ENCODE measurements at places on chromosomes 6 and 20. TPM values are rescaled to one million over a fixed set of nuclear protein-coding genes. Genes with fewer than 3 reads are reported as not detected.

ADGB gene
- not detected for total RNA-seq

HCK gene
- total RNA-seq: not detected

DNA sequence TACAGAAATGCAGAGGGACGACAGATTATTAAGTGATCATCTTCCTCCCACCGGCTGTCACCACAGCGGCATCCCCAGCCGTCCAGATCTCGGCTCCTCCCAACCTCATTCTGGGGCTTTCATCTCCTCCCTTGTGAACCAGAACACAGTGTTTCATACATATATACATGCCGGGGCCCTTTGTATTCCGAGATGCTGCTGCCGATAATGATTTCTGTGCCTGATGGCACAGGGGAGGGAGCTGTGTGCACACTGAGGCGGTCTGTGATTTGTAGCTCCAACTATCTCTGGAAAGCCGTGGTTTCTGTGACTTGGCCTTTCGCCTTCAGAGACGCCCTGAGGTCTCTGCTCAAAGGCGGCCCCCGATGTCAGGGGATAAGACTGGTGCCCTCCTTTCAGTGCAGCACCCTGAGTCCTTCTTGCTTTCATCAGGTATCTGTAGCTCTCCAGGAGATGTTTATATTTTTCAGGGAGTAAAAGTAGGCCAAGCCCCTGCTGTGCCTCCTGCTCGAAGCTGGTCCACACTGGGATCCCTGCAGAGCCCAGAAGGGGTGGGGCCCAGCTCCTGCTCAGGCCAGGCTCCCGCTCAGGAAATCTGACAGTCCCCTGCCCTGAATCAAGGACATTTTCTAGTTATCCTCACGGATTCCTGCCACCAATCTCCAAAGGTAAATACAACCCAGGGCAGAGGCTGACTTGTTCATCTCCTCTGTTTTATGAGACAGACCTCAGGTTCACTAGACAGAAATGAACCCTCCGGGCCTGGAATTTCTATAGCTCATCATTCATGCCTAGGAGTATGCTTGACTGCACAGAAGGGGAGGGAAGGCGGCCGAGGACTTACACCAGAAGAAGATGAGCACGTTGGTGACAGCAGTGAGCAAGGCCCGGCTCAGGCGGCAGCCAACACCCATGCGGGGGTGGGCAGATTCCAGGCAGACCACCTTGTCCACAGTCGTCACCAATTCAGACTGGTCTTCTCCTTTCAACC is 11.2 kb downstream of the LEMD2 start:
- DNase-seq: no peak

- DNase-seq: no peak
Observed at GRCh38 chr20:23246717-23247664, 103.6 kb upstream of the NXT1 start.

PDYN gene
- total RNA-seq: not detected

DNA sequence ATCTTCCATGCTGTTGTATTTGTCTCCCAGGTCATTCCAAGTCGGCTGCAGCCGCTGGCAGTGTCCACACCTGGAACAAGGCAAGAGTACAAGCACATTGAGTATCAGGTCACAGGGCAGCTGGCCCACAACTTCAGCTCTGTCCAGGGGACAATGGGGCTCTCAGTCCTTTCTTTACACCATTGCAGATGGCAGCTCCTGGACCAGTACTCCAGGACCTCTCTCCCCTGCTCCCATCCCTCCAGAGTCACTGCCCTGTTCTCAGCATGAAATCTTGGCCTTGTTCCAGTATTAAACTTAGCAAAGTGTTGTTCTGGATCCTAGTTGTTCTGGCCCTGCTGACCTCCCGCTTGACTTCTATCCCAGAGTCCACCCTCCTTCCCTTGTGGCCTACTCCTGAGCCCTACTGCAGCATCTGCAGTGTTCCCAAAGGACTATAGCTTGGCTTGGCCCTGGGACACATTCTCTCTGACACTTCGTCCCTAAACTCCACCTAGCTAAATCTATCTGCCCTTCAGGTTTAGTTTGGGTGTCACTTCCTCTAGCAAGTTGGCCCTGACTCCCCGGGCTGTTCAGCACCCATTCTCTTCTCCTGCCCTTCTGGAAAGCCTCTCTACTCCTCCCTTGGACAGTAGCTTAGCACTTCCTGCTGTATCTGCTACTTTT is 5.8 kb downstream of the TXNDC5 start:
- no peak for DNase-seq

RIN2 gene
- 17.5 TPM for total RNA-seq

ABHD16B gene
- not detected for total RNA-seq

SLC17A2 gene
- not detected for total RNA-seq

SASH1 gene
- 10.6 TPM for total RNA-seq

FOXC1 gene
- total RNA-seq: 18.6 TPM

KHDC1L gene
- total RNA-seq: not detected

GRCh38 chr20:53837126-53837826 is 233.1 kb downstream of the BCAS1 start:
- no peak for DNase-seq

DNA sequence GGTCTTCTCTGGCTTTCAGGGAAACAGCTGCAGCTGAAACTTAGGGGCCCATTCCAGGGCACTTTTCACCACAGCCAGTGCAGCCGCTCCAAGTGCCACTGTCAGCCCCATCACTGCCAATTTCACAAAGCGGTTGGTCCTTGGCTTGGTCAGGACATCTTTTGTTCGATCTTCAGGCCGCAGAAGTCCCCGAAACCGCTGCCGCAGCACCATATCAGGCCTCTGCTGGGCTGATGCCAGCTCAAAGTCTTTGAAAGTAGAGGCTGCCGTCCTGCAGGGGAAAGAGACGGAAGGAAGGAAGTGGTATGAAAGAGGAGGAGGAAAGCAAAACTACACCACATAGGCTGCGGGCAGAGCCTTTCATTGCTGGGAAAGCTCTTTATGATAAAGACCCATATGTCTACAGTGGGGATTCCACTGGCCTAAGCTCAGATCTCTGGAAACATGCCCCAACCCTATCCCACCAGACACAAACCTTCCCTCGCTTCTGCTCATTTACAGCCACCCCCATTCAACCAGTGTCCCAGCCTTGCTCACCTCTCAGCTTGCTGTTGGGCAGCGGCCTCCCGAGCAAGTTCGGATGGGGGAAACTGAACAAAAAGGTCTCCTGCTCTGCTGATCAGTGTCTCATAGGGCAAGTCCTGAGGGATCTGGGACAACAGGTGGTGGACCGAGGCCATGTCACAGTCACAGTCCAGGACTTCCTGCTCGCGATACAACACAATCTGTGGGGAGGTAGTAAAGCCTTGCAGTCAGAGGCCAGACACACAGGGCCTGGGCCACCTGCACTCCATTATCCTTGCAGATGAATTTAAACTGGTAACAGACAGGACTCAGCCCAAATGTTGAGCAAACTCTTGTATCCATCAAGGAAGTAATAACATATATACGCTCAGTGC is 23.5 kb downstream of the TBC1D20 start:
- DNase-seq: no peak

- DNase-seq: no peak
Observed at GRCh38 chr6:110195639-110196038, 15.4 kb downstream of the CDC40 start.

ANKRD66 gene
- total RNA-seq: not detected

- no peak for DNase-seq
Observed at GRCh38 chr6:62175195-62175594, 110.8 kb downstream of the KHDRBS2 start.

- DNase-seq: no peak
Observed at GRCh38 chr20:25243416-25243979, 4.4 kb upstream of the PYGB start.

DNA sequence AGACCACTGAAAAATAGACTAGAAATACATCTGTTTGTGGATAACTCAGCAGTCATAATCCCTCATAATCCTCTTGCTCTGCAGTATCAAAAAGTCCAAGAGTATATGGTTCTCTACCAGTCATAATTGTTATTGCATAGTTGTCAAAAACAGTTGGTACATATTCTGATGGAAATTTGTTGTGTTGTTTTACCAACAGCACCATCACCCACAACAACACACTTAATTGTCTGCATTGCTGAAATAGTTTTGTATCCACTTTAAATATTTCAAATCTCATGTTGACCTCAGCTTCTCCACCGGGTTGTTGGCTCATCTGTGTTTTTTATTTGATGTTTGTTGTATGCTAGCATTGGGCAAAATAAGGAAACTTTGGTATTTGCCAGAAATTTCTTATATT is 39.4 kb downstream of the ITCH start:
- DNase-seq: no peak

DNA sequence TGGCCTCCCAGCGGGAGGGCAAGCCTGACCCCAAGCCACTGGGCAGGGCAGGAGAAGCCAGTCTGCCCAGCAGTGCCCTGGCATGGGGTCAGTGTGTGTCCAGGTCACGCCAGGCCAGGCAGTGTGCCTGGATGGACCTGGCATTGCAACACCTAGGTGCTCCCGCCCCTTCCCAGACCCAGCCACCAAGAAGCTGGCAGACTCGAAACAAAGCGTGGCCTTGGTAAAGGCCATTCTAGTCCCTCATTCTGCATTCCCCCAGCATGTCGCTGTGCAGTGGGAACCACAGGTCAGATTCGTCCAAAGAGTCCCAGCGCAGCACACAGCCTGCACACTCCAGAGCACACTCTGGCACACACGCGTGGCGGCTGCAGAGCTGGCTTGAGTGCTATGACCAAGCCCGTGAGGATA is 19.3 kb upstream of the APMAP start:
- DNase-seq: no peak

Measured in epithelial cell of proximal tubule (primary cell).